ENCODE measurements at places on chromosomes 4 and X. TPM values are rescaled to one million over a fixed set of nuclear protein-coding genes. Genes with fewer than 3 reads are reported as not detected.

DNA sequence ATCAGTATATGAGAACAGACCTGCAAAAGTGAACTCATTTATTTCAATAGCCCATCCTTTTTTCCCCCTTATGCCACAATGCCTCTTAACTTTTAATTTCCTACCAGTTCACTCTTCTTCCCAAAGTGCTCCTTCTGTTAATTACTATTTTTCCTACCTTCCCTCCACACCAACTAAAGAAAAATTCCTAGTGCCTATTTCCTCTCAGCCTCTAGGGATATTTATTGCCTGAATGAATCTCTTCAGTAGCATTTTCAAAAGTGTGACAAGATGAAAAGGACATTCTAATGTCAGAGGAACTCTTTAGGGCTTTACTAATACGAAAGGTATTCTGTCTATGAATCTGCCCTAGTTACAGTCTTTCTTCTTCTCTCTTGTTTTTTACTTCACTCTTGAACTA is 181.1 kb upstream of the SPRY1 start:
- H3K4me3 ChIP-seq = no peak overlapping the region
- no peaks in the 10 kb centered on the region for H3K4me1 ChIP-seq
- H3K27me3 ChIP-seq = no peaks in the 10 kb centered on the region
- no peak for DNase-seq
- peaks cover 2% of the 10 kb centered on the region for H3K36me3 ChIP-seq
- no peak overlapping the region for H3K27ac ChIP-seq

DNA sequence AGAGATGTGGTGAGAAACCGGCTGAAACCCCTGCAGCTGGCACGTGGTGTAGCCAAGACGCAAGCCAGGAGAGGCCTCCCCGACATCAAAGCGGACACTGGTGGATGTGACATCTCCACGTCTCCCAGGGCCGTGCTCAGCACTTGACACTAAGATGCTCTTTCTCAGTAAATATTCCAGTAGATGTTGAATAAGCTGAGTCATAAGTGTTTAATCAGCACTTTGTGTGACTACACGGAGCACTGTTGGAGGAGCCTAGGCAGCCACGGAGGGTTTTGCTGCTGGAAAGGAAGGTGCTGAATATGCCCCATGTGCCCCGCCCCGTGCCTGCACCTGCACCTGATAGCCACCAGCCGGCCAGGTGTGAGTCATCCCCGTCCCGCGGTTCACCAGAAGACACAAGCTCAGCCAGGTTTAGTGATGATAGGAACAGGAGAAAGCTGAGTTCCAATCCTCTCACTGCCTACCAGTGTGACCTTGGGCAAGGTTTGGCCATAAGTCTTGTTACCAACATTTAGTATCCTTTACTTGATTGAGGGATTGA is 29.0 kb upstream of the C4orf50 start:
- no peaks in the 10 kb centered on the region for H3K4me1 ChIP-seq
- H3K36me3 ChIP-seq = no peaks in the 10 kb centered on the region
- H3K27ac ChIP-seq = no peak overlapping the region
- DNase-seq = no peak

DNA sequence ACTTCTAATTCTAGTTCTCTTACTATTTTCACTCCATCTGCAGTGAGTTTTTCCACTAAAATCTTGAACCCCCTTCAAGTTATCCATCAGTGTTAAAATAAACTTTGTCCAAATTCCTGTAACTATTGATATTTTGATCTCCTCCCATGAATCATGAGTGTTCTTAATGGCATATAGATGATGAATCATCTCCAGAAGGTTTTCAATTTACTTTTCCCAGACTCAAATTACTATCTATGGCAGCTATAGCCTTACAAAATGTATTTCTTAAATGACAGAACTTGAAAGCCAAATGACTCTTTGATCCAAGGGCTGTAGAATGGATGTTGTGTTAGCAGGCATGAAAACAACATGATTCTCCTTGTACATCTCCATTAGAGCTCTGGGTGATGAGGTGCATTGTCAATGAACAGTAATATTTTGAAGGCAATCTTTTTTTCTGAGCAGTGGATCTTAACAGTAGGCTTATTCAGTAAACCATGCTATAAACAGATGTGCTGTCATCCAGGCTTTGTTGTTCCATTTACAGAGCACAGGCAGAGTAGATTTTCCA is 16.1 kb upstream of the IQCM start:
- H3K27ac ChIP-seq = no peak overlapping the region
- H3K36me3 ChIP-seq = no peaks in the 10 kb centered on the region
- H3K4me1 ChIP-seq = no peaks in the 10 kb centered on the region
- H3K4me3 ChIP-seq = no peak overlapping the region
- no peak for DNase-seq

GRCh38 chr4:16684097-16684496 is 214.3 kb downstream of the LDB2 start:
- H3K27ac ChIP-seq = no peak overlapping the region
- H3K4me3 ChIP-seq = no peak overlapping the region
- no peaks in the 10 kb centered on the region for H3K4me1 ChIP-seq
- H3K36me3 ChIP-seq = no peaks in the 10 kb centered on the region

DNA sequence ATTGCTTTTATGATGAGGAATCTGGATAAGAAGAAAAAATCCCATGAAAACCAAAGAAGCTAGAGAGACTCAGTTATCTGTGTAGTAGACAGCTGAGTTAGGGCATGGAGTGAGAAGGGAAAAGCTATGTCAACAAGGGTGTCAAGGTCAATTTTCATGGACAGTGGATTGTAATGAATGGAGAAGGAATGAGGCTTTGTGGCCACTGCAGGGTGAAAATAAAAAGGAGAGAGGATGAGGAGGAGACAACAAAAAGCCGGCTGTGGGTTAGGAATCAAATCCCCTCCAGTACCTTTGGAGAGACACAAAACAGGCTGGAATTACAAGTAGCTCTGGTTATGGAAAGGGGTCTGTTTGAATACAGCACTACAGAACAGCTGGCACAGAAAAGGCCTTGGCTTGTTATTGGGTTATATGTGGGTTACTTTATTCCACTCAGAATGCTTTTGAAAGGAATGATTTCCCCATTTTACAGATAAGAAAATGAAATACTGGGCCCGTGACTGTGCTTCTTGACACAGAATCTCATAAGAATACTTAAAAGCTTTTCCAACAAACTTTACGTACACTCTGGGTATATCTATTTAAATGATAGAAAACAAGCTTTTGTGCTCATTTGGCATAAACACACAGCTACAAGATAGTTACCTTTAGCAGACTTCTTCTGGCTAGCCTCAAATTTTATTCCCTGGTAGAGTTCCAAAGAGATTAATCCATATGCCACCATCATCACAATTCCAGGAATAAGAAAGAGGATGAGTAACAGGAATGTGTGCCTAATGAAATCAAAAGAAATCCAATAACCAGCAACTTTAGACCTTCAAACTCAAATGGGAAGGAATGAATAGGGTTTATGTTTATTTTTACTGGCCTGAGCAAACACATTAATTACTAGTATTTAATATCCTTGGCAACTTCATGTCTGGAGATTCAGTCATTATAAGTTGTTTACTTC is 7.5 kb downstream of the CCKAR start:
- no peak overlapping the region for H3K27ac ChIP-seq
- DNase-seq = no peak
- no peaks in the 10 kb centered on the region for H3K4me1 ChIP-seq
- H3K4me3 ChIP-seq = no peak overlapping the region
- H3K36me3 ChIP-seq = no peaks in the 10 kb centered on the region
- no peaks in the 10 kb centered on the region for H3K27me3 ChIP-seq

DNA sequence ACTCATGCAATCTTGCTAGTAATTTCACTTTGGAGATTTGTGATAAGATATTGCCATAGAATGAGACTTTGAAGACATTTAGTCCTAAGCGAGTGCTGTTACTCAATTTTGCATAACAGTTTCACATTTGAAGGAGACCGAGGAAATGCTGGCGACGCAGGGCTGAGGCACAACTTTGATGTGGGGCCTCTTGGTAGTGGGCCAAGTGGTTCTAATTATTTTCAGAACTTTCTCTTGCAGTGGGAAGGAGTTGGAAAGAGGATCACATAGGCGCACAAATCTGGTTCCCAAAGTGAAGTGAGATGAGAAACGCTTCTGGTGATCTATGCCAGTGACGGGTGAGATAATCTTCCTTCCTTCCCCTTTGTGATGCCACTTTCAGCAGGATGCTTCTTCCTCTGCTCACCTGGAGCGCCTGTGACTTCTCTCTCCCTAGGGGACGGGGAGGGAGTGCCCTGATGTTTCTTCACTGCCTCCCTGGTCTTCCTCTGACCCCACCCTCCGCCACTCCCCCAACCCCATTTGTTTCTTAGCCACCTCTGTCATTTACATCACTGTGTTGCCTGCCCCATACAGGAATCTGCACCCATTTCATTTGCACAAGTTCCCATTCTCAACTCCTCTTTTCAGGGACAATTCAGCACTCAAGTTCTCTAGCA is 138.9 kb upstream of the MID1 start:
- H3K4me3 ChIP-seq = no peak overlapping the region
- no peaks in the 10 kb centered on the region for H3K4me1 ChIP-seq
- no peaks in the 10 kb centered on the region for H3K36me3 ChIP-seq
- no peak for DNase-seq

GRCh38 chrX:3443184-3443583 is 96.7 kb upstream of the MXRA5 start:
- H3K27ac ChIP-seq = no peak overlapping the region
- DNase-seq = no peak
- H3K4me1 ChIP-seq = no peaks in the 10 kb centered on the region
- no peaks in the 10 kb centered on the region for H3K27me3 ChIP-seq
- H3K36me3 ChIP-seq = no peaks in the 10 kb centered on the region
- no peak overlapping the region for H3K4me3 ChIP-seq

GRCh38 chrX:136147315-136147901 is at the start of gene FHL1:
Gene FHL1, plus strand, starts transcription at chrX:136147533.
- H3K27me3 ChIP-seq = no peaks in the 10 kb centered on the region
- peak; percentile 54 for DNase-seq
- no peaks in the 10 kb centered on the region for H3K36me3 ChIP-seq
- peak within 1 kb of the TSS; percentile 32 for H3K27ac ChIP-seq
- H3K4me3 ChIP-seq = peak within 1 kb of the TSS; percentile 74

DNA sequence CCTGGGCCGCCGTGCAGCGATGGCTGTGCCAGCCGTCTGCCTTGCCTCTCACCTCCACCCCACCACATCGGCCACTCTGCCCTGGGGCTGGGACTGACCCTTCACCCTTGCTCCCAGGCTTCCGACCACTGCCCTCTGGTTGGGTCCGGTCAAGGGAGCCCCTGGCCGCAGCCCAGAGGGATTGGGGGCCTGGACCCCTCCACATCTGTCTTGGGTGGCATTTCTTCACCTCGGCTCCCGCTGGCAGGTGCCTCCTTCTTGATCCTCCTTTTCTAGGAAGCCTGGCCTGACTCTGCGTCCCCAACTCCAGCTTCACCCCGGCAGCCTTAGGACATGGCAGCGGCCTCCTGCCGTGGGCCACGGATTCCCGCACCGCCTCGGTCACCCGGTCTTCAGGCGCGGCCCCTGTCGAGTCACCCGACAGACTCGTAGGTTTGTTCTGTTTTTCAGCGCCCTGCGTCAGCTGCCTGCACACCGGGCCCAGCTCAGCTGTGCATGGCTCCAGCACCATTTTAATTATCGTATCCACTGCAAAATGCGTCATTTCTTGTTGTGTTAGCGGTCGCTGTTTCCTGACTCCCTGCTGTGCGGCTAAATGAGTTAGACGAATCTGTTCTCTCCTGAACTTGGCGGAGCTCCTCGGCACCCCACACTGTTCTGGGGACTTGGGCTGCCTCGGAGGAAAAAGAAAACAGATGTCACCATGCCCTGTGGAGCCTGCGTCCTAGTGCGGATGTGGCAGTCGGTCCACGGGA is 124.0 kb downstream of the FAM53A start:
- no peaks in the 10 kb centered on the region for H3K4me1 ChIP-seq
- DNase-seq = no peak
- peaks cover 2% of the 10 kb centered on the region for H3K27me3 ChIP-seq
- no peaks in the 10 kb centered on the region for H3K36me3 ChIP-seq

- no peak for DNase-seq
- no peak overlapping the region for H3K27ac ChIP-seq
- H3K36me3 ChIP-seq = no peaks in the 10 kb centered on the region
- H3K4me1 ChIP-seq = no peaks in the 10 kb centered on the region
Measured at GRCh38 chr4:114378305-114378903, 220.2 kb upstream of the UGT8 start.

- H3K4me1 ChIP-seq = no peaks in the 10 kb centered on the region
- no peak for DNase-seq
- no peak overlapping the region for H3K4me3 ChIP-seq
- H3K27ac ChIP-seq = no peak overlapping the region
- no peaks in the 10 kb centered on the region for H3K36me3 ChIP-seq
- H3K27me3 ChIP-seq = peaks cover 4% of the 10 kb centered on the region
Measured at GRCh38 chr4:87855559-87855958, 22.8 kb downstream of the MEPE start.

GRCh38 chrX:11431786-11432185 is 138.6 kb downstream of the AMELX start:
- H3K27ac ChIP-seq = no peak overlapping the region
- H3K4me3 ChIP-seq = no peak overlapping the region
- H3K27me3 ChIP-seq = peaks cover 15% of the 10 kb centered on the region
- H3K36me3 ChIP-seq = no peaks in the 10 kb centered on the region

DNA sequence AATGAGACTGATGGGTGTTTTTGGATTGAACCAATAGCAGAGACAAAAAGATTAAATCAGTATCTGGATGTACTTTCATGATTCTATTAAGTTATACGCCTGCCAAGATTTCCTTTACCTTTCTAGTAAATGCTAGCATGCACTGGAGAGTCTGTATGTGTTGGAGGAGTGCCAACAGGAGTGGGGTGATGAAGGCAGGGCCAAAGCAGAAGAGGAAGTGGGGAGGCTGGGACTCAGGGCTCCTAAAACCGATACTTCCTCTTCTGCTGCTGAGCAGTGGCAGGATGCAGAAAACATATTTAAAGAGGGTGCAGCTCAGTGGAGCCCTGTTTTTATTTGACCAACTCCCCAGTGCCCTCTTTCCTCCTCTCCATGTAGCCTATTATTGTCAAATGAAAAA is 5.6 kb downstream of the CYSLTR1 start:
- peaks cover 36% of the 10 kb centered on the region for H3K4me1 ChIP-seq
- H3K4me3 ChIP-seq = peak overlapping the region; percentile 32
- H3K27me3 ChIP-seq = no peaks in the 10 kb centered on the region

- no peak for DNase-seq
- no peaks in the 10 kb centered on the region for H3K4me1 ChIP-seq
- no peaks in the 10 kb centered on the region for H3K36me3 ChIP-seq
- no peaks in the 10 kb centered on the region for H3K27me3 ChIP-seq
- no peak overlapping the region for H3K27ac ChIP-seq
Measured at GRCh38 chr4:100469555-100469954, 48.3 kb downstream of the EMCN start.

- peak overlapping the region; percentile 68 for H3K27ac ChIP-seq
- no peaks in the 10 kb centered on the region for H3K27me3 ChIP-seq
- H3K4me1 ChIP-seq = peaks cover 62% of the 10 kb centered on the region
- no peak overlapping the region for H3K4me3 ChIP-seq
- peaks cover 48% of the 10 kb centered on the region for H3K36me3 ChIP-seq
- DNase-seq = peak; percentile 30
Measured at GRCh38 chrX:40065296-40066046, 32.3 kb downstream of the BCOR start.

- H3K4me1 ChIP-seq = peaks cover 13% of the 10 kb centered on the region
- no peak for DNase-seq
- H3K27me3 ChIP-seq = no peaks in the 10 kb centered on the region
- H3K4me3 ChIP-seq = no peak overlapping the region
- no peaks in the 10 kb centered on the region for H3K36me3 ChIP-seq
Measured at GRCh38 chrX:154121207-154121606, 22.8 kb upstream of the OPN1LW start.

Gene PRKG2
- total RNA-seq = 0.30 TPM

Gene BTC
- not detected for total RNA-seq

Gene MAGEC3
- total RNA-seq = not detected

Gene SMIM31
- not detected for total RNA-seq

Gene BEND2
- total RNA-seq = not detected

Gene HTN3
- not detected for total RNA-seq

Gene TGIF2LX
- not detected for total RNA-seq

Gene CCNB3
- total RNA-seq = 0.79 TPM

Measured in activated naive CD4-positive, alpha-beta T cell treated with anti-CD3 and anti-CD28 coated beads for 36 hours (primary cell).